Activated naive CD8-positive, alpha-beta T cell treated with anti-CD3 and anti-CD28 coated beads for 36 hours (primary cell): ENCODE measurements at places on chromosomes 2 and 18. TPM values are rescaled to one million over a fixed set of nuclear protein-coding genes. Genes with fewer than 3 reads are reported as not detected.

GRCh38 chr2:108594132-108594981, 60.1 kb downstream of the LIMS1 start:
- H3K27me3 ChIP-seq, result no peaks in the 10 kb centered on the region
- H3K4me1 ChIP-seq, result peaks cover 53% of the 10 kb centered on the region
- no peaks in the 10 kb centered on the region for H3K36me3 ChIP-seq
- peak overlapping the region; percentile 66 for H3K4me3 ChIP-seq
- H3K27ac ChIP-seq, result peak overlapping the region; percentile 85

GRCh38 chr2:197197895-197198311, 112.7 kb downstream of the ANKRD44 start:
- no peak for DNase-seq
- H3K27ac ChIP-seq, result peak overlapping the region; percentile 97
- peaks cover 85% of the 10 kb centered on the region for H3K4me1 ChIP-seq
- peaks cover 43% of the 10 kb centered on the region for H3K36me3 ChIP-seq

Gene KLF11
- total RNA-seq, result 3.7 TPM

Gene ARHGEF33
- 0.10 TPM for total RNA-seq

Gene CCDC178
- not detected for total RNA-seq
